Stimulated activated CD8-positive, alpha-beta memory T cell treated with anti-CD3 and anti-CD28 coated beads, Interleukin-2, amount 100 ng/mL, for 48 hours (primary cell): ENCODE measurements at places on chromosomes 2 and 18.
A peak's percentile ranks its signal among the peaks of the same experiment; 100 is the strongest.

DNA sequence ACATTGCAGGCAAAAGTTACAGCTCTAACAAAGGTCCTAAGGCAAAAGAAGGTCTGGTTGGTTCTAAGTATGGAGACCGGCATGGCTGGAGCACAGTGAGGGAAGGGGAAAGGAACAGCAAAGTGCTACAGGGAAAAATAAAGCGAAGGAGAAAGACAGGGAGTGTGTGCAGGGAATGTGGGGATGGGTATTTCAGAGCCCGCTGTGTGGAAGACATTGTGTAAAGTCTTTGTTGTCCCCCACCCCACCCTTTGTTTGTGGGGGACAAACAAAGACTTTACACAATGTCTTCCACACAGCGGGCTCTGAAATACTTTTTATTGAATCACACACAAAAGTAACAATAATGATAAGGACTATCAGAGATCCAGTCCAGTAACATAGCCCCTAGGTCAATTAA, 28.9 kb upstream of the C2orf15 start:
- no peak for DNase-seq

DNA sequence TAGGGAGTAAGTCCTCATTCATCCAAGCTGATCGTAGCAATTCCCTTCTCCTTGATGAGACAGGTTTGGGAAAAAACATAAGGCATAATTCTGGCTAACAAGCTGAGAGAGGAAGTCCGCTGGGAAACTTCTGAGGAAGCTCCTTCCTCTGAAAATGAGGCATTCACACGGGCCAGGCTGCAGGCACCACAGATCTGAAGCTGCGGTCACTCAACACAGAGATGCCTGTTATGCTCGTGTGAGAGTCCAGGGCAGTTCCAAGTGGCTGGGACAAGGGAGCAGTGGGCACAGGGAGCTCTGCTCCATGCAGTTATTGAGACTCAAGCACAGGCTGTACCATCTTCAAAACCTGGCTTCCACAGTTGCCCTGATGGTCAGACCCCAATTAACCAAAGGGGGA, 200.9 kb upstream of the ID2 start:
- no peak for DNase-seq

DNA sequence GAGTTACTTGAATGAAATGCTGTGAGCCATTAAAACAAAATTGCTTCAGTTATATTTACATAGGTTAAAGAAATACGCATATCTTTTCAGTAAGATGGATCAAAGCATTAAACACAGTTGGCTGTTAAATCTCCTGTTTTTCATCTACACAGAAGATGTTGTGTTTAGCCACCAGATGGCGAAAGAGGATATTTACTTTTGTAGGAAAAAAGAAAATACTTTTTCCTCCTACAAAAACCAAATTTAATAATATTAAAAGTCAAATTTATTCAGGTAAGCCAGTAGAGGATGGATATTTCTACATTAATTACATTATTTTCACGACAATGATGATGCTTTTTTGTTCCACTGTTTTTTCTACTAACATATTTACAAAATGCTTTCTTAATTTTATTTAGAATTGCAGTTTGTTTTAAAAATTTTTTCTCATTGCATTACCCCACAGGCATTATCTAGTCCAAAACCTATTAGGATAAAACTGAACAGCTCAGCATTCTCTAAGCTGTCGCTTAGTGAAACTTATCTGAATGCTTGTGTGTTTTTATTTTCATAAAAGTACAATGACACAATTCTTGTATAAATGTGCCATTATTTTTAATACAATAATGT, 173.7 kb downstream of the ASXL3 start:
- no peak for DNase-seq

- no peak for DNase-seq
These were observed 47.4 kb downstream of the MMADHC start for GRCh38 chr2:149540138-149540537.

DNA sequence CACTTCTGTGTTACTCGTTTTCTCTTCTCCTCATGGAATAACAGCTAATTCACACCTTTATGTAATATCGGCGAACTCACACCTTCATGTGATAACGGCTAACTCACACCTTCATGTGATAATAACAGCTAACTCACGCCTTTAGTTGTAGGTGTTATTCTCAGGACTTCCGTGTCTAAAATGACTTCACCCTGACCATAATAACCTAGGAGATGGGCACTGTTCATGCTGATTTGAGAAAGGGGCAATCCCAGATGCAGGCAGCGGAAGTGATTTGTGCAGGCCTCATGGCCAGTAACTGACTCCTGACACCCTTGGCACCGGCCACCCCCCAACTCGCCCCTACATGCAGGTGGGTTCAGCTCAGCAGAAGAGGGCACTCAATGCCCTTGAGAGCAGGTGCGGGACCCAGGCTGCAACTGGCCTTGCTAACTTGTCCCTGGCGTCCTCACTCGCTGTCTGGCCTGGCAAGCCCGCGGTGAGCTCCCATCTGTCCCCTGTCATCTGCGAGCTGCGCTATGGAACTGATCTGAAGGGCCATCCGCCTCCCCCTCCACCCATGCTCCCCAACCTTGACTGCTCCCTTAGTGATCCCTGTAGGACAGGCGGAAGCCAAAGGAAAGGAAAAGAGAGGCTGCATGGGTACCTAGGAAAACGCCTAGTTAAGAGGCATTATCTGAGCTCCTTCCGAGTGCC, 42.6 kb upstream of the MTCL1 start:
- no peak for DNase-seq

GRCh38 chr2:175207741-175208438, 26.4 kb upstream of the ATP5MC3 start:
- no peak for DNase-seq

DNA sequence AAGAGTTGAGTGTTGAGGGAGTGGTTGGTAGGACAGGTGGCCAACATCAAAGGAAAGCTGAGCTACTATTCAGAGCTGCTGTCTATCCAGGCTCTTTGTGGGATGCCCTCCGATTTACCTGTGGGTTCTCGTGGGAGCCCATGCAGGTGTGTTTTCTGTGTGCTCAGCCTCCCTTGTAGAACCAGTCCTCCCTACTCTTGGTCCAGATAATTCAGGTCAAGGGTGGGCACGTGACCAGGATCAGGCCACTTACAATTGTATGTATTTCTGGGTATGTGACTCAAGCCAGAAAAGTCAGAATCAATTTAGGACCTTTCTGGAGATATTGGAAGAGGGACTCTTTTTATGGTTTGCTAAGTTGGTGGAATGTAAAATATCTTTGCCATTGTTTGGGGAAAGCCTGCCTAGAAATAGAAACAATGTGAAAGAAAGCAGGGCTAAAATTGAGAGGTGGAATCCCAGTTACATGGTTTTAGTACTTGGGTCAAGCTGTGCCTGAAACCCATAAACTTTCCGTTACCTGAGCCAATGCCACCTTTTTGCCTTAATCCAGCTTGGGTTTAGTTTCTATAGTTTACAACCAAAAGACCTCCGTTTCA, 93.2 kb downstream of the PDCL3 start:
- no peak for DNase-seq

GRCh38 chr2:30584116-30584515, 137.1 kb downstream of the LCLAT1 start:
- DNase-seq = no peak

DNA sequence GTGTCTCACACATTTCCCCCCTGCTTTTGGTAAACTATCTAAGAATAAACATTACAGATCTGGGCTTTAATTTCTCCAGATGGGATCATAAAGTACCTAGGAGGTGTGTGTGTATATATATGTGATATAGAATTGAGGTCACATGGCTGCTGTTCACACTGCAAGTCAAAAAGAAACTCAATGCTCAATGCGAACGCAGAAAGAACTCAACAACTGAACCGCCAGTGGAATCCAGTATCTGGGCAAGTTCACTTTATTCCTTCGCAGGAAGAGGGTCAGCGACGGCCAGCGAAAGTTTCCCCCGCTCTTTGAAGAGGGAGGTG, 17.7 kb downstream of the POU3F3 start:
- no peak for DNase-seq

- DNase-seq = no peak
These were observed 78.0 kb downstream of the CYRIA start for GRCh38 chr2:16587601-16588000.

GRCh38 chr18:51028201-51028805, 1.7 kb upstream of the SMAD4 start:
- DNase-seq = no peak

GRCh38 chr2:238286987-238287736, 1.2 kb downstream of the PER2 start:
- no peak for DNase-seq

GRCh38 chr2:182366628-182367027, 60.2 kb downstream of the PDE1A start:
- no peak for DNase-seq

GRCh38 chr2:96832754-96833507, 10.9 kb downstream of the ANKRD23 start:
- DNase-seq = no peak

GRCh38 chr2:27901234-27901633, 10.7 kb downstream of the BABAM2 start:
- DNase-seq = peak; percentile 17

- no peak for DNase-seq
These were observed 91.9 kb downstream of the QPCT start for GRCh38 chr2:37436323-37436722.

DNA sequence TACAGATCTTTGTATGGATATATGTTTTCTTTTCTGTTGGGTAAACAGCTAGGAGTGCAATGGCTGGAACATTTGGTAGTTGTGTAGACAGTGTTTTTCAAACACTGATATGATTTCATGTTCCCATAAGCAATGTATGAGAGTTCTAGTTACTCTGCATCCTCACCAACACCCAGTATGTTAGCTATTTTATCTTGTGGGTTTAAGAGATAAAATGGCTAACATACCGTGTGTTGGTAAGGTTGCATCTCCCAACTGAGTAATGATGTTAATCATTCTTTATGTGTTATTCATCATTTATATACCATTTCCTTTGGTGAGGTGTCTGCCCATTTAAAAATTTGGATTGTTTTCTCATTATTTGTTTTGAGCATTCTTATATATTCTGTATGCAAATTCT, 65.7 kb downstream of the LYPD6B start:
- DNase-seq = no peak

- no peak for DNase-seq
These were observed 1049.8 kb upstream of the CHAC2 start for GRCh38 chr2:52717836-52718235.

- peak; percentile 46 for DNase-seq
These were observed 9.0 kb downstream of the SERTAD2 start for GRCh38 chr2:64644458-64645382.
